ENCODE measurements at places on chromosomes 1 and 21.

DNA sequence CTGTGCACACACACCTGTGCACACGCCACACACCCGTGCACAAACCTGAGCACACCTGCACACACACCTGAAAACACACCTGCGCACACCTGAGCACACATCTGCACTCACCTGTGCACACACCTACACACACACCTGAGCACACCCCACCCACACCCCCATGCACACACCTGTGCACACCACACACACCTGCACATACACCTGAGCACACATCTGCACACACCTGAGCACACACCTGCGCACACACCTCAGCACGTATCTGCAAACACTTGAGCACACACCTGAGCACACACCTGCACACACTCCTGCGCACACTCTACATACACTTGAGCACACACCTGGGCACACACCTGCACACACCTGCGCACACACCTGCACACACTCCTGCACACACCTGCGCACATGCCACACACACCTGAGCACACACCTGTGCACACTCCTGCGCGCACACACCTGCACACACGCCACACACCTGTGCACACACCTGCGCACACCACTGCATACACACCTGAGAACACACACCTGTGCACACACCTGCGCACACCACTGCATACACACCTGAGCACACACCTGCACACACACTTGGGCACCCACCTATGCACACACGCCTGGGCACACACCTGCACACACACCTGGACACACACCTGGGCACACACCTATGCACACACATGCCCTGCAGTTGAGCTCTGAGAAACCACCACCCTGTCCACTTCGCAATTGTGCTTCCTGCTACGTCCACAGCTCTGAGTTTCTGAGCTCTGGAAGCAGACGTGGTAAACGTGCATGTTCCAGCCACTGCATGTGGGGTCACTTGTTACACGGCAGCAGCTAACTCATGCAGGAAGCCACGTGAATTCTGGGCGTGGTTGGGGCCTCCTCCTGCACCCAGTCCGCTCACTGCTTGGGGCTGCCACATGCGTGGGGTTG is 8.0 kb upstream of the C1orf159 start:
- no peak for DNase-seq

DNA sequence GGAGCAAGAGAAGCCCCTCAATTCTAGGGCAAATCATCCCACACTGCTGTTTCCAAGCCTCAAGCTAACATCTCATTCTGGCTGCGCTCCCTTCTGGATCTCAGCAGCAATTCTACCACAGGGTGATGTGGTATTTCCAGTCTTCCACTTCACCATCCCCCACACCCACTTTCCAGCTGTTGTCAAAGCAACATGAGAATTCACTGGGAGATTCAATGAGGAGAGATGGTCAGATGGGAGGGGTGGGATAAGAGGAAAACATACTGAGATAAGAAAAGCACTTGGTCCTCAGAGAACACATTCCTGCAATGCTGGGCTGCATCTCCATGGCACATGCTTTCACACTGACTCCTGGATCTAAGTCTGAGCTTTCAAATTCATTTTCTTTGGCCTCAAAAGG is 47.3 kb upstream of the LRRC52 start:
- DNase-seq = no peak

DNA sequence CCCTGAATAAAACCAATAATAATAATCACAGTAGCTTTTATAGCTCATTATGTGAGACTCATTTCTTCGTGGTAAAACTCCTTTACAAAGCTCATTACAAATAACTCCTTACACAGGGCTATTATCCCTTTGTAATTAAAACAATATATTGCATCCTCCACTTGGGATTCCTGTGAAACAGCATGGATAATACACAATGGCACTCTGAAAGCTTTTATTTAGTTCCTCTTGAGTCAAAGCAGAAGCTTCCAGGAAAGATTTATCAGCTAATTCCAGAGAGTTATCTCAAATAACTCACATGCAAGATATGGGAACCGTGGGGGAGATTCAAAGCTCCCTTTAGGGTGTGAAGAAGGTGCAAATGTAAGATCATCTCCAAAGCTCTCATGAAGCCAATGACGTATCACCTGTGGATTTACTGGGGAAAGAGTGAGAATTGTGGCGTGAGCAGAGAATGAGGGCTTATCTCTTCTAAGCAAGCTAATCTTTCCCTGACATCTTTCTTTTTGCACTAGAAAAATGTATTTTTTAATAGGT is 60.4 kb upstream of the GJA5 start:
- no peak for DNase-seq

DNA sequence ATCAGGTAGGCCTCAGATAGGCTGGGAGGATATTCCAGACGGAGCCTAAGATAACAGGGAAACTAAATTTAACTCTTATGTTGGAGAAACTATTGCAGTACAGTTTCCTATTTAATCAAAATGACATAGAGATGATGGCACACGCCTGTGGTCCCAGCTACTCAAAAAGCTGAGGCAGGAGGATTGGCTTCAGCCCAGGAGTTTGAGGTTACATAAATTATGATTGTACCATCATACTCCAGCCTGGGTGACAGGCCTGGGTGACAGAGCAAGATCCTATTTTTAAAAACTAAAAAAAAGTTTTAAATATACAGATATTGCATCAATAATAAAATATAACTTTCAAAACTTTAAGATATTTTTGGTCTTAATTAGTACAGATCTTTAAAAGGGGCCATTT is 25.2 kb upstream of the TAL1 start:
- DNase-seq = no peak

- no peak for DNase-seq
Observed at GRCh38 chr1:12097321-12097720, 34.2 kb downstream of the TNFRSF8 start.

DNA sequence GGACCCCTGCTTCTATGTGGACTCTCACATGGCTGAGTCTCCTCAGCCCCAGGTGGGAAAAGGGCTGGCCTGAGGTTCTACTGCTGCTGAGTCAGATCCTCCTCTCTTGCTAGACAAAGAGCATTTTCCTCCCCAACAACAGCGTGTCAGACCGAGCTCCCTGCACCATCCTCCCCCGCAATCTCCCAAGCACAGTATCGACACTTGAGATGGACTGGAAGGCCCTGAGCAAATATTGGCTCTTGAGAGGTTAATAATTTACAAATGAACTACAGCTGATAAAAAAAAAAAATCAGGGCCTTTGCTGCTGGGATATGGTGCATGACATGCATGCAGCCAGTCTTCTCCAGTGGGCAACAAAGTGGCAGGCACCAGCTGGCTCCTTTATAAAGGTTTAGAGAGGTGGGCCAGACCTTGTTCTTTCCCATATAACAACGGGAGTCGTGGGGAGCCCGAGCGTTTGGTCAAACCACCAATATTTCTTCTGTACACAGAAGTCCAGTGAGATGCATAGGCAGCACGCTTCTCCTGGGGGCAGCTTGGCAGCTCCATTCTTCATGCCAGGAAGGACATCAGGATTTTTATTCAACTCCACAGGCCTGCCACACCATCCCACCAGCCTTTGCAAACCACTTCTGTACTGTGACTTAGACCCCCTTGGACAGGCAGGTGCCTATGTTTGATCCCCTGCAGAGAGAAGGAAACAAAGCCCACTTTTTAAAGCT is 55.4 kb upstream of the CAMK1G start:
- DNase-seq = no peak

DNA sequence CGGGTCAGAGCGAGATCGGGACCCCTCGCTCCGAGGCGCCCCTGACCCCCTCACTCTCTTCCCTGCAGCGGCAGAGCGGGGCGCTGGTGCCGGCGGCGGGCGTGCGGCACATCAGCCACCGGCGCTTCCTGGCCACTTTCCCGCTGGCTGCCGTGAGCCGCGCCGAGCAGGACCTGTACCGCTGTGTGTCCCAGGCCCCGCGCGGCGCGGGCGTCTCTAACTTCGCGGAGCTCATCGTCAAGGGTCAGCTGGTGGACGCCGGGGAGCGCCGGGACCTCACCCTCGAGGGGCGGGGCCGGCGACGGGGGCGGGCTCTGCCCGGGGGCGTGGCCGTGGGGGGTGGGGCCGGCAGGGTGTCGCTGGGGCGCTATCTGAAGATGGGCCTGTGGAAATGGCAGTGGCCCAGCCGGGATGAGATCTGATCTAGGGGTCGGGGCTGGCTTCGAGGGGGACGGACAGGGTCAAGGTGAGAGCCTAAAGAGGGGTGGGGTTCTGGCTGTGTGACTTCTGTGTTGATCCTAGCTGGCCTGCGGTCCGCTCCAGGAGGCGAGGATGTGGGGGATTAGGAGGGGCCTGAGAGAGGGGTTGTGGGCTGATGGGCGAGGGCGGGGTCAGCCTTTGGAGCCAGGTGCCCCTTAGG is 23.6 kb downstream of the PTPRU start:
- DNase-seq = no peak

GRCh38 chr1:42847721-42848460 is 1.5 kb downstream of the ZNF691 start:
- no peak for DNase-seq

- DNase-seq = no peak
Observed at GRCh38 chr1:109482791-109483671, 674 bp upstream of the ATXN7L2 start.

DNA sequence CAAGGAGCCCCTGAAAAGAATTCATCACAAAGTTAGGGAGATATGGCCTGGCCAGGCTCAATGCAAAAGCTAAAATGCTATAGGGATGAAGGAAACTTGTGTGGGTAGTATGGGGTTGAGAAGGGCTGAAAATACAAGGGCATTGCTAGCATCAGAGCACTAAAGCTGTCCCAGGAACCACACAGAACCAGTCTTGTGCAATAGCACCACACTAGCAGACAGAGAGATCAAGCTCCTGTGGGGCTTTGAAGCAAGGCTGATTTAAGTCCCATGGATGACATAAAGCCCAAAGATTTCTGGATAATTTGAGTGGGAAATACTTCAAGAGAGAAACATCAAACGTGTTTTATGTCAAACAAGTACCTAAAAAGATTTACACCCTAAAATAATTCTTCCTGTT is 97.1 kb downstream of the VAV3 start:
- DNase-seq = no peak

- DNase-seq = peak; percentile 22
Observed at GRCh38 chr1:110196917-110197765, 13.0 kb upstream of the KCNC4 start.

DNA sequence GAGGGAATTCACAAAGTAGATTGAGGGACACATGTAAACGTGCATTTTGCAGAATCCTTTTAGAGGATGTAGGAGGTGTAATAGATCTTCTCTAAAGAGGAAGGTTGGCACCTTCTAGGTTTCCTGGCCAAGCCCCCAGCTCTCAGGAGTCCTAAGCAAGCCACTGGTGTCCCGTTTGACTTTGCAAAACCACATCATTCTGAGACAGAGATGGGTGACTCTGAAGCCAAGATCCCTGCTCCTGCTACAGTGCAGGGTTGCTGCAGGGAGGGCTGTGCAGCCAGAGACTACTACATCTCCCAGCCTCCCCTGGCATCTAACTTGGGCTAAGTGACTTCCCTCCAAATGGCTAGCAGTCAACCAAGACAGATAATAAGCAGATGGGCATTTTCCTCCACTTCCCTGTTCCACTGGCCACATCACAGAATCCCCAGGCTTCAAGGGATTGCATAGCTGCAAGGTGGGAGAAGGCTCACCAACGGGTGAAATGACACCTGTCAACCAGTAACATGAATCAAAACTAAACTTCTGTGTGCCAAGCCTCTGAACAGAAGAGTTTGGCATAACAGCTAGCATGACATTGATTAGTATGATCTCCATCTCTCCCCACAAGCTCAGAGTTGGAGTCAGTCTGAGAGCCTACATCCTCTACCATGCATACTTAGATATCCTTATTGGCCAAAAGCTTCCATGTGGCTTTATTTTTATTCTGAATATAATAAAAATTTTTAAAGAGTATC is 129.6 kb upstream of the COA6 start:
- no peak for DNase-seq

DNA sequence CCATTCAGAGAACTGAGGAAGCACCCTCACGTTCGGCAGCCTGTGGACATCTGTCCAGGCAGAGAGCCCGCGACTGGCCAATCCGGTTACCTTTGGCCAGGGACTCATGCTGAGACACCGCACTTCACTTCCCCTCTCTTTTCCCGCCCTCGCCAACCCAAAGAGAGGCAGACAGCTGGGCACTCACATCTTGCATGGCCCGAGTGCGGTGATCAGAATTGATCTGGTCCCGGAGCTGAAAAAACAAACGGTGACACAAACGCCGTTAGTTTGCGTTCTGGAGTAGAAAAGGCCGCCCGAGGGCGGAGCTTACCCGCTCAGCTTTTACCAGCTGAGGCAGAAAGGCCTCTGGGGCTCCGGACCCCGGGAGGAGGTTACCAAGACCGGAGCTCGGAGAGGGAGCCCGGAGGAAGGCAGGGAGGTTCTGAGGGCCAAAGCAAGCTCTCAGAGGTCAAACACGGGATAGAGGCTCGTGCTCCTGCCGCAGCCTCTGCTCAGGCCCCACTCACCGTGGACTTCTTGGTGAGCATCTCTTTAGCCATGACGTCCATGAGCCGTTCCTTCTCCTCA is 376 bp downstream of the SF3A3 start:
- no peak for DNase-seq

DNA sequence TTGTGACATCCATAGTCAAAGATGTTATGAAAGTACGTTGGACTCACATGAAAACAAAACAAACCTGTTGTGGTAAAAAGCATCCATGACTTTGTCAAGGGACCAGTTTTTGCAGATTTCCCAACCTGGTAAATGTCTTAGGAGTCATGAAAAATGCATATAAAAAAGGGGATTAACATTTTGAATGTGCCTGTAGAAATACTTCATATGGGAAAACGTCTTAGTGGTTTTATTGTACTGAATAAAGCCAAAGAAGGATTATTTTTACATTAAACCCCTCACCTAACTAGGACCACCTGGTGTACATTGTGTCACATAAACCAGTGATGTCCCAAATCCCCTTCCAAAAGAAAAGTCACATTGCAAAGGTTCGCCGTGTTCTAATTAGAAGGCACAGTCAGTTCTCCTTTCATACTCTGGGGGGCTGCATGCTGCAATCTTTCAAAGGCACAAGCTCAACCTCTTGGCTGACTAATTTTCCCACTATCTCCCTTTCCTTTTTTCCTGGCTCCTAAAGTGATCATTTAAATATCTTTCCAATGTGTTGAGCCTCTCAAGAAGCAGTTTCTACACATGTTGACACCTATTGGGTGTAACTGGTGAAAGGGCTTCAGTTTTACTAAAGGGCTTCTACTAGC is 119.8 kb upstream of the SPAG17 start:
- no peak for DNase-seq

DNA sequence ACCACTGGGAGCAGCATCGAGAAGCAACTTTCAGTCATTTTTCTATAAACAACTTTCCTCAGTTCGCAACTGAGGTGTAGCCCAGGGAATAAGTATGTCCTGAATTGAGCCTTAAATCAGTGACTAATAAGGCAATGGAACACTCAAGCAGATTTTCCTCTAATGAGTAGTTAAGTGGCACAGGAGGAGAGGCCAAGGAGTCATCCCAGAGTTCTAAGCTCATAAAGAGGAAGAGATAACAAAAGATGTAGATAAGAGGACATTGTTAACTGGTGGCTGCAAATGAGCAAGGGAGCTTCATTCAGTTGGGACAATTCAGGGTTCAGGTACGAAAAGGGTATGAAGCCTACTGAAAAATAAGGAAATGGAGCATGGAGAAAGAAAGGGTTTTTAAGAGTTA is 64.5 kb downstream of the LRRC40 start:
- no peak for DNase-seq

Data from stimulated activated CD8-positive, alpha-beta memory T cell treated with anti-CD3 and anti-CD28 coated beads, Interleukin-4, amount 100 ng/mL, for 24 hours (primary cell).